ENCODE measurements at places on chromosomes 1 and 21.

DNA sequence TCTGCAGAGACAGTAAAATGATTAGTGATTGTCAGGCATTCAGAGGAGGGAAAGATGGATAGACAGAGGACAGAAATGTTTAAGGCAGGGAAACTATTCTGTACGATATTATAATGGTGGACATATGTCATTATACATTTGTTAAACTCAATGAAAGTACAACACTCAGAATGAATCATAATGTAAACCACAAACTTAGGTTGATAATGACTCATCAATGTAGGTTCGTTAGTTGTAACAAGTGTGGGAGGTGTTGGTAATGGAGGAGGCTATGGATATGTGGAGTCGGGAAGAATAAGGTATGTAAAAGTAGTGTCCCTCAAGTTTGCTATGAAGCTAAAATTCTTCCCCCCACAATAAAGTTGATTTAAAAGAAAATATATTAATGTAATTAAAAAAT is 455.0 kb downstream of the BRINP3 start:
- no peak for DNase-seq

GRCh38 chr1:46159516-46159915 is 15.4 kb upstream of the TSPAN1 start:
- no peak for DNase-seq

GRCh38 chr1:28926629-28927265 is 12.4 kb downstream of the EPB41 start:
- no peak for DNase-seq

DNA sequence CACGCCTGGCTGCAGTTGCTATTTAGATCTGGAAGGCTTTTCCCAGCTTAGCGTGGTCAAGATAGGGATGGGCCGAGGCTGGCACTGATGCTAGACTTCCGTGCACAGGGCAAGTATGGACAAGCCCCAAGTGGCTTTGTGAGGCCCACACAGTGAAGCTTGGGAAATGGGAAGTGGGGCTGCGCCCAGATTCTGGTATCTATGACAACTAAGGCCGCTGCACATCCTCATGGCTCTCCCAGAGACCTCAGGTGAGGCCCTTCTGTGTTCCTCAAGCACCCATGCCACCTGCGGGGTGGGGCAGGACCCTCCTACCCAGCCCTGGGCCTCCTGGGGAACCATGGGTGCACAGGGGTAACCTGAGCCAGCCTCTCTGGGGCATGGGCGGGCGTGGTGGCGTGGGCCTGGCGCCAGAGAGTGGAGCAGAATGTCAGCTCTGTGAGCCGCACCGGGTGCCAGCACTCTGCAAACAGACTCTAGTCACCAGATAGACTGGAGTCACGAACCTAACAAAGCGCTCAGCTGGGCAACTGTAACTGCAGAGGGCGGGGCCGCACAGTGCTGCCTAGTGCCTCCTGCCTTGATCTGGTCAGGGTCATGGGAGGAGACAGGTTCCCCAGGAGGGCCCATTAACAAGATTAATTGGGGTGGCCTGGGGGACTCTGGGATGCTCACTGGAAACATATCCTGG is 46.4 kb downstream of the ELF3 start:
- no peak for DNase-seq

DNA sequence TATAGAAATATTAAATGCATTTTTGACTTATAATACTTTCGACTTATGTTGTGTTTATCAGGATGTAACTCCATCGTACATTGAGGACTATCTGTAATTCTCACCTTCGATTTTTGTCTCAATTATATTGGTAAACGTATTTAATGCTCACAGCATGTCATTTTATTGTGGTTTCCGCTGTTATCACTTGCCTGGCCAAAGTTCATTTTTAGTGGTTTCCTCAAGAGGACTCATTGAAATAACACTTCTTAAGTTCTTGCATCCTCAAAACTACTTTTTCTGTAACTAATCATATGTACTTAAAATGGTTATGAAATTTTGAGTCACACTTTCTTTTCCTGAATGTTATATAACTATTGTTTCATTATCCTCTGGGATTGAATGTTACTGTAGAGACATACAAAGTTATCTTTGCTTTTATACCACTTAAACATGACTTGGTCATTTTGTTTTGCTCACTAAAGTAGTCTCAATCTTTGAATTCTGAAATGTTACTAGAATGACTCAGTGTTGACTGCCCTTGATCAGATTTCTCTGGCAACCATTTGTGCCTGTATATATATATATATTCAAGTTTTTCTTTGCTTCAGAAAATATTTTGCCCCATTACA is 289.6 kb upstream of the PROX1 start:
- DNase-seq: no peak

GRCh38 chr1:159421821-159422220 is 10.2 kb upstream of the OR10J4 start:
- DNase-seq: no peak

- no peak for DNase-seq
Measured at GRCh38 chr1:53449693-53450092, 9.5 kb upstream of the DMRTB1 start.

DNA sequence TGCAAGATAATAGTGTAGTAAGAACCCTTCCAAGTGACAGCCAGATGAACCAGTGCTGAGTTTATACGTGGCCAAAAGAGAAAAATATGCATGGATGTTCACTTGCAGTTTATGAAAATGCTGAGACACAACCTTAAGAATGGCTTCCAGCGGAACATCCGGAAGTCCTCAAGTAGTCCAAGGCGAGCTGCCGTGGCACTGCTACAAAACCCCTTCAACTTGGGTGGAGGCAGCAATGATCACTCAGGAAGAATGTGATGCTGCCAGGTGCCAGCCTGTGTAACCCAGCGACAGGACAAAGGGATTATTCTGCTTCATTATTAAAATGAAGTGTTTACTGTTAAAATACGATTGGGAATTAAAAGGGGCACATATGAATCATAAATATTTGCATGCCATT is 179.6 kb downstream of the RUNX1 start:
- no peak for DNase-seq

DNA sequence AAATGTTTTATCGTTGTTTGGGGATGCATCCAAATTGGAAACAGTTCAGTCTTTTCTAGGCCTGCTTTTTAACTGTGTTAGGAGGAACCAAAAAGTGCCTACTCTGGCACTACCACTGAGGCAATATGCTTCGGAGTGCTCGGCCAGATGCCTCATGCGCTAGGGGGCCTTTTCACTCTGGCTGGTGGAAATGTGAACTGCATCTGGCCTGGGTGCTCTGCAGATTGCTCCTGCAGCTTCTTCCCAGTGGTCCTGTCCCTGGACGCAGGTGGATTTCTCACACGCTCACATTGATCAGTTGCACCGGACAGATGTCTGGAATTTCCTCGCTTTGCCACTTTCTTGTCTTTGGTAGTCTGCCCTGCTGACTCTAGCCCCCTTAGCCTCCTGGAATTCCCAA is 330.2 kb upstream of the FMN2 start:
- DNase-seq: no peak

DNA sequence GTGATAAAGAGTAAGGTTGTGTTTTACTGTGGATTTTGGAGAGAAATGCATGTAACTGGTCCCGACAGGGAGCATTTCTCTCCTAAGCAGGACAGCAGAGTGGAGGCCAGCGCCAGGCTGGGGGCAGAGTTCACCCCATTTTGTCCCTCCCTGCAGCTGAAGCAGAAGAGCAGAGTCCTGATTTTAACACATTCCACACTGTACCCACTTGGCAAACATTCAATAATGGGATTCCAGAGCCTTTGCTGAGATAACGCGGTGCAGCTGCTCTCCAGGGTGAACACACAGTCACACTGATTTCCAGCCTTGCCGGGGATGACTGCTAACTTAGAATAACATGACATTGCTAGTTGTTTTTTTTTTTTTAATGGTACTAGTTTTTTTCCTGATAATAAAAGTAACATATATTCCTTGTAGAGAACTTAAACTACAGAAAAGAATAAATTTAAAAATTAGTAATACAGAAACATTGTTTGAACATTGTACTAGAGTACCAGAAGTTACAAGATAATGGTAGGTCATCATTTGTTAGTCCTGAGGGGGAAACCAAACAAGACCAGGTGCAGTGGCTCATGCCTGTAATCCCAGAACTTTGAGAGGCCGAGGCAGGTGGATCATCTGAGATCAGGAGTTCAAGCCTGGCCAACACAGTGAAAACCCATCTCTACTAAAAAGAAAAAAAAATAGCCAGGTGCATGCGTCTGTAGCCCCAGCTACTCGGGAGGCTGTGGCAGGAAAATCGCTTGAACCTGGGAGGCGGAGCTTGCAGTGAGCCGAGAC is 77.2 kb downstream of the SCCPDH start:
- DNase-seq: no peak

GRCh38 chr1:63936276-63936675 is 162.5 kb downstream of the ROR1 start:
- DNase-seq: no peak

DNA sequence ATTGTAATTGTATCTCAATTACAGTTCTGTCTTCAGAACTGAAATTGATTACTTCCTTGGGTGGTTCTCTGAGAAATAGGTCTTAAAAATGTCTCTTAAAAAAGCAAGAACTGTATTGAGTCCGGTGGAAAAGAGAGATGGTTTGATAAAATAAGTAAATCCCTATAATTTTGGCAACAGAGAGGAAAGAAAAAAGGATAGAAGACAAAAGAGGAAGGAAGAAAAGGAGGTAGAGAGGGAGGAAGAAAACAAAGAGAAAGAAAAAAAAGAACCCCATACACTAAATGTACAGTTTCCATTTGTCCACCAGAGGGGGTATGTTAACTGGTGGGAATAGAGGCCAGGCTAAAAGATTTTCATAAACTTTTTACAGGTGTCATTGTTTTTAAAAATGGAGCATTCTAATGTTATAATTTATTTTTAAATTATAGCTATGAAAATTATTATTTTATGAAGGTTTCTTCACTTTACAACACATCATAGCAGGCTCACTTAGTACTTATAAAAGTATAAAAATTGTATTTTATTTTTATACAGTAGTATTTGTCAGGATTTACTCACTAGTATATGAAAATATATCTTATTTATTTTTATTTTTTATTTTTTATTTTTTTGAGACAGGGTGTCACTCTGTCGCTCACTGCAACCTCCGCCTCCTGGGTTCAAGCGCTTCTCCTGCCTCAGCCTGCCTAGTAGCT is 2.1 kb upstream of the UBE2T start:
- peak; percentile 16 for DNase-seq

DNA sequence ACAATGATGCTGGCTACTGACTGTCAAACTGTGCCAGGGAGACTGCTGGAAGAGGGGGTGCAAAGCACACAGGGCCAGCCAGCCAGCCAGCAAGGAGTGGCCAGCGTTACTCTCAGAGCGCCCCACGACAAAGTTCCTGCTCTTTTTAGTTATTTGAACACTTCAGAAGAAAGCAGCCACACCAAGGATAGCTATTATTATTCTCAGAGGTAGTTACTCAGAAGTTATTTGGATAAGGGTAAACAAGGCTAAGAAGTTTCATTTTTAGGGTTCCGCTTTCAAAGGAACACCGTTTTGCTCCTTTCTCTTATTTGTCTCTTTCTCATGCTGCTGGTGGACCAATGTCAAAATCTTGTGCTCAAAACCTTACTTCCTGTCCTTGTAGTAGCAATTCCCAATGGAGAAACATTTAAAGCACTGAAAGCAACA is 59.9 kb downstream of the VANGL2 start:
- no peak for DNase-seq

GRCh38 chr1:2520806-2521205 is 5.6 kb downstream of the PANK4 start:
- DNase-seq: no peak

Data from retina (tissue), 1 donor.